Umbilical cord (tissue), 2 donors: ENCODE measurements at places on chromosomes 3 and 15.

- no peak for DNase-seq
Observed at GRCh38 chr3:156253150-156253549, 132.8 kb downstream of the KCNAB1 start.

DNA sequence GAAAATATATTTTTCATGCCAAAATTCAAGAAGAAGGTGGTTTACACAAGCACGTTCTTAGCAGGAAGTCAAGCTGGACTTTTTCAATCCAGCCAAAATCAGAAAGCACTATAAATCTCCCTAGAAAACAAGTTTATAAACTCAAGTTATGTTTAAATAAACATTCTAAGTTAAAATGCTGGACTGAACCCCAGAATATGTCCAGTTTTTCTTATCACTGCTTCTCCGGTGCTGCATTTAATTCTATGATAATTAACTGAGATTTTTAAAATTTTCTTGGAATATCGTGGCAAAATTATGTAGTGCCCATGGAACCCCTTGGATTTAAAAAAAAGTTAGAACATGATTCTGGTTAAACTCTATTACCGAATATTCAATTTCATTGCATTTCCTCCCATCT, 218.2 kb upstream of the MDFIC2 start:
- DNase-seq = no peak

GRCh38 chr3:62373215-62373614, at the start of gene FEZF2:
Gene FEZF2 (minus strand): TSS chr3:62373550. CDS start chr3:62372868, 682 bp downstream.
- no peak for DNase-seq

GRCh38 chr3:69013253-69014021, at the start of gene EOGT:
Gene EOGT (minus strand): TSS chr3:69013684. CDS start chr3:69009846, 3,838 bp downstream.
- DNase-seq = peak; percentile 87

DNA sequence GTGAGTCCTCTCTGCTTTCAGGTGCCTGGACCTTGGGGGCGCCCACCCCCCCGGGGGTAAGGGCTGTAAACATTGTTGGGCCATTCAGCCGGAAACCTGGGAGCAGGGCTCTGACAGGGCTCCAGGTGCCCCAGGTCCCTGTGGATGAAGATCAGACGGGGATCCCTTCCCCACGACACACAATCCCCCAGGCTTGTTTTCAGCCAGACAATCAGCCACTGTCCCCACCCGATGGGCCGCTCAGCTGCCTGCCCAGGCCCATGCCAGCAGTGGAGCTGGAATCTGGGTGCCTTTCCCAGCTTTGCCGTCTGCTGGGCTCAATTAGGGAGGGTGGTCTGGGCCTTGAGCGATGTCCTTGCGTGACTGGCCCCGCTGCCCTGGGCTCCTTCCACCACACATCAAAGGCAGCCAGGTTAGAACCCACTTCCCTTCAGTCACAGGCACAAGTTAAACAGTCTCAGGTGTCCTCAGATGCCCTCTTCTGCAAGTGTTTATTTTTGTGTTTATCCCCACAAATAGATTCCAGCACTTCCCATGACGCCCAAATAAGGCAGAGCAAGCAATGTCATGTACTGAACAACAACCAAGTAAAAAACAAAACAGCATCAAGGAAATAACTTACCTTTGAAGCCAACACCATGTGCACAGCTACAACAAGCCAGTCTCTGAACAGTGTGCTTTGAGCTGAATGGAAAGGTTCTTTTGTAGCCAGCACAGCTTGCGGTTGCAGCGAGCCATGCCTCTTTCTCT, 77.0 kb upstream of the ALDH1A3 start:
- no peak for DNase-seq

DNA sequence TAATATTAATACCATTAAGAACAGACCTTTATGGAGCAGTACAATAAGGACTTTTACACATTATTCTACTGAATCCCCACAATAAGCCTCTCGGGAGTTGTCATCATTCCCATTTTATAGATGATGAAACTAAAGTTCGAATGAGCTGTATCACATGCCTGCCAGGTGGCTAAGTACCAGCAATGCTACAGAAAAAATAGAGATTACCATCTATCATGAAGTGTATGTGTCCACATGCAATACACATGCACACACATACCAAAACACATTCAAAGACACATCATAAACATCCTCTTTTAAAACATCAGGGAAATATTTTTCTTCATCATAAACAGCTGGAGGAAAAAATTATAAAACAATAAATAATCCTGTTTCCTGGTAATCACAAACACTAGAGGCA, 136.6 kb downstream of the SUCLG2 start:
- DNase-seq = no peak

DNA sequence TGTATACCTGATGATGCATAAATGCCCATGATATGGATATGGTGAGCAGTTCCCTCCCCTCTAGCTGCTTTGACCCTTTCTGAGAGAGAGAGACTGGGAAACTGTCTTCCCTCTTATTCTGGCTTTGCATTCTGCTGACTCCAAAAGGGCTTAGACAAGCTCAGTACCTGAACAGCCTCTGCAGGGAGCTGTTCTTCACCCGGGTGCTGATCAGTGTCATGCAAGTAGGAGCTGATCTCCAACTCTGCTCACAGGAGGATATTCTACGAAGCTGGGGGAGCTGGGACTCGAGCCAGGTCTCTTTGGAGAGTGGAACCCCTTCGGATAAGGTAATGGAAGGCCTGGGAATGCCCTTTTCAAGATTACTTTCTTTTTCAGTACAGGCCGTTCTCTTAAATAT, 237.1 kb downstream of the RYR3 start:
- peak; percentile 68 for DNase-seq

DNA sequence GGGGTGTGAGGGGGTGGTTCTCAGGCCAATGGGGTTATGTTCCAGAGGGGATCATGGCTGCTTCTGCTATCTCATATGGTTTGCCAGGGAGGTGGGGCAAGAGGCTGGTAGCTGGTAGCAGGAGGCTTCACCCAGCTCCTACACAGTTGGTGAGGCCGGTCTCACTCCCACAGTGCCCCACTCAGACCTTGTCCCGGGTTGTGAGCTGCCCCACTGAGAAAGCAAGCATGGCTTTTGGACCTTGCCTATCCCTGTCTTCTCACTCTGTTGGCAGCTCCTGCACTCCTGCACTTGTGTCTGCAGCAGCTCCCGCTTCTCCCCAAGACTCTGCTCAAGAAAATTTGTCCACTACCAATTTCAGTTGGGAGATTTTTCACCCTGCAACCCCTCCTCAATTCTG, 46.1 kb downstream of the MYRIP start:
- DNase-seq = no peak
